ENCODE measurements at places on chromosomes 7 and 10.
A peak's percentile ranks its signal among the peaks of the same experiment; 100 is the strongest.

- no peak for ATAC-seq
Measured at GRCh38 chr7:35736725-35737124, 41.8 kb upstream of the HERPUD2 start.

DNA sequence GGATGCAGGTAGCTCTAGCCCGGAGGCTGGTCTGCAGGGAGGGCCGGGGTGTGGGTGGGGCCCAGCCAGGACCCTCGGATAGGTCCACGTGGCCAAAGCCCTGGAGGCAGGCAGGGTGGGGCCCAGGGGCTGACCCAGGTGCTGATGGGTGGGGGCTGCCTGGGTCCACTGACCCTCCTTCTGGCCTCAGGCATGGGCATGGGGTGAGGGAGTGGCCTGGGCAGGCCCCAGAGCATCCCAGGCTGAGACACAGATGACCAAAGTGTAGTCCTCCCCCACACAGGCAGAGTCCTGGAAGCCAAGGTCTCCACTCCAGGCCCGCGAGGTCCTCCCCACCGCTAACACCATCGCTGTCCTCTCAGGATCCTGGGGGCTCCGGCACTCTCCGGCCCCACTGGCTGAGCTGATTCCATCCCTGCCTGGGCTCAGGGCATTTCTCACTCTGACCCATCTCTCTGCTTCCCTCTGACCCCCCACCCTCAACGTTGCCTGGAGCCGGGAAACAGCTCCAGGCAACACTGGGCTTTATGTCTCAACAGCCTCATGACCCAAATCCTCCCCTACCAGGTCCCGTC lies 20.7 kb upstream of the PPP2R2D start:
- no peak for ATAC-seq

- ATAC-seq: peak; percentile 1
Measured at GRCh38 chr7:123533929-123534382, 439 bp downstream of the IQUB start.

GRCh38 chr7:138945154-138945553 lies 36.0 kb downstream of the KIAA1549 start:
- no peak for ATAC-seq

- ATAC-seq: no peak
Measured at GRCh38 chr10:27041196-27041595, 59.1 kb downstream of the ANKRD26 start.

DNA sequence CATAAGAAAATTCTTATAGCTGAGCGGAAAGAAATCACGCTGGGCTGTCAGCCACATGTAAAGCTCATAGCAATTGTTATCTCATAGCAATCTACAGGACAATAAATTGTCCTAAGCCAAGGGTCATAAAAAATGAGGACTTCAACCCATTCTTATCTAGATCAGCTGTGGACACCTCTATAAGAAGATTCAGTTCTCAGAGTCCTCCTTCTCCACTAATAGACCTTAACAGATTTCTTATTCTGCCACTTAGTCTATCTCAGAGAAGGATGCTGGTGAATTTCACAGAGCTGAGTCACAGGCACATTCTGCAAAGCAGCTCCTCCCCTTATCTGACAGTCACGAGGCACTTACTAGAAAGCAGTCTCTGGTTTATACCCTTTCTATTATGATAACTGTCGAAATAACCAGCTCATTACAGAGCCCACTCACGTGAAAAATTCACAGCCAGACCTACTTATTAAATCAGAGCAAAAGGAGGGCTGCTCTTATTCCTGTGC lies 185.3 kb upstream of the PCLO start:
- no peak for ATAC-seq

GRCh38 chr10:55063811-55064210 lies 262.8 kb upstream of the PCDH15 start:
- ATAC-seq: no peak

GRCh38 chr10:102648889-102649796 lies 4.9 kb downstream of the TRIM8 start:
- ATAC-seq: no peak

DNA sequence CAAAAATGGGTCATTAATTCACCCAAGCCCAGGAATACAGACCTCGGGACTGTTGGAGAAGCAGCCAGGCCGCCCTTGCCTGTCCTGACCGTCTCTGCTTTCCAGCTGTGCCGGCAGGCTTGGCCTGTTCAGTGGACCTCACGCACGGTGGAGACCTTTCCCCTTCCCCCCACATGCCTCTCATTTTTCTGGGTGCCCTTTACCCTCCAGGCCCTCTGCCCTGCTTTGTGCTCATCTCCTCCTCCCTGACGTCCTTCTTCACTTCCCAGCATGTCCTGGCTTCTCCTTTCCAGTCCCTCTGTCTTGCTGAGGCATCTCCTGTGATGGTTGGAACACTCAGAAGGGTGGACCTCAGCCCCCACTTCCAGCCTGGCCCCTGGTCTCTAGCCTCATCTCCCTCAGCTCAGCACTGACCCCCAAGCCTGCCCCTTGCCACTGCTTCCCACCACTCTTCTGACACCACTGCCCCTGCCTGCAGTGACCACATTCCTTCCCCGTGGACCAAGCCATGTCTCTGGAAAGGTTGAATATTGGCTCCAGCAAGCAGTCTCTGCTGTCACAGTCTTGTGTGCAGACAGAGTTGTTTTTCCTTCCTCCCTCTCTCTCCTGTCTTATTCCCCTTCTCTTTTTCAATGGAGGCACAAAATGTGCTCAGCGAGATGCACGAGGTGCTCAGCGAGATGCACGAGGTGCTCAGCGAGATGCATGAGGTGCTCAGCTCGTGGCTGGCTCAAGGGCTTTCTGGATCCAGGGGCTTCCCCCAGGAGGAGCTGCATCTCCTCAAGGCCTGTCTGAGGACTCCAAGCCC lies 14.9 kb downstream of the BAG3 start:
- no peak for ATAC-seq

- ATAC-seq: no peak
Measured at GRCh38 chr10:60114765-60115586, 208.6 kb upstream of the CCDC6 start.

DNA sequence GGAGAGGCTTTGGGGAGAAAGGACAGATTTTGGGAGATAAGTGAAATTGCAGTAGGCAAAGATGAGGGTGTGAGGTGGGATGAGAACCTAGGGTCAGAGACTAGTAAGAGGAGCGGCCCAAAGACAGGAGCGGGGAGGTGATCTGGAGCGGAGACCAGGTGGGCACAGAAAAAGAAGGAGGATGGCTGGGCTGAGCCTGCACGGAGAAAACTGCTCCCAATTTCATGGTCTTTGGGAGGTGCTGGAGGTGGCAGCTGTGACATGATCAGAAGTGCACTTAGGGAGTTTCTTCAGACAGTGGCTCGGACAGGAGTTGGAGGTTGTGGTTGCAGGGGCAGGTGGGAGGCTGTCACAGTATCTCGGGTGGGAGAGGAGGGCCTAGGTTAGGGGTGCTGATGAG lies 232.8 kb downstream of the SKAP2 start:
- no peak for ATAC-seq

DNA sequence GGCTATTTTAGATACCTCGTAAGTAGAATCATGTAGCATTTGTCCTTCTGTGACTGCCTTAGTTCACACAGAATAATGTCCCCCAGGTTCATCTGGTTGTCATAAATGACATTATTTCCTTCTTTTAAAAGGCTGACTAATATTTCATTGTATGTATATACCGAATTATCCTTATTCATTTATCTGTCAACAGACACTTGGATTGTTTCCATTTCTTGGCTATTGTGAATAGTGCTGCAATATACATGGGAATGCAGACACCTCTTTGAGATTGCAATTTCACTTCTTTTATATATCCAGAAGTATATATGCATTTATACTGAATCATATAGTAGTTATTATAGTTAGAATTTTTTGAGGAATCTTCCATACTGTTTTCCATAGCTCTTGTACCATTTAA lies 24.1 kb upstream of the HYAL4 start:
- no peak for ATAC-seq

DNA sequence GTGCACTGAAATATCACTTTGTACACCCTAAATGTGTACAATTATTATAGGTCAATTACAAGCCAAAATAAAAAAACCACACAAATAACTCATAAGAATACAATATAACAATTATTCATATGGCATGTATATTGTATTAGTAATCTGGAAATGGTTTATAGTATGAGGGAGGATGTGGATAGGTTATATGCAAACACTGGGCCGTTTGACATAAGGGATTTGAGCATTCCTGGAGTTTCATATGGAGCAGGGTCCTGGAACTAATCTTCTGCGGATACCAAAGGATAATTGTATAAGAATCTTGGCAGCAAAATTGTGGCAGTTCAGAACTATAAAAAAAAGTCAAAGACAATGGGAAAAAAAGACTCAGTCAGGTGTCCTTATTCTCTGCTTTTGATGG lies 619.4 kb downstream of the CNTNAP2 start:
- ATAC-seq: no peak

DNA sequence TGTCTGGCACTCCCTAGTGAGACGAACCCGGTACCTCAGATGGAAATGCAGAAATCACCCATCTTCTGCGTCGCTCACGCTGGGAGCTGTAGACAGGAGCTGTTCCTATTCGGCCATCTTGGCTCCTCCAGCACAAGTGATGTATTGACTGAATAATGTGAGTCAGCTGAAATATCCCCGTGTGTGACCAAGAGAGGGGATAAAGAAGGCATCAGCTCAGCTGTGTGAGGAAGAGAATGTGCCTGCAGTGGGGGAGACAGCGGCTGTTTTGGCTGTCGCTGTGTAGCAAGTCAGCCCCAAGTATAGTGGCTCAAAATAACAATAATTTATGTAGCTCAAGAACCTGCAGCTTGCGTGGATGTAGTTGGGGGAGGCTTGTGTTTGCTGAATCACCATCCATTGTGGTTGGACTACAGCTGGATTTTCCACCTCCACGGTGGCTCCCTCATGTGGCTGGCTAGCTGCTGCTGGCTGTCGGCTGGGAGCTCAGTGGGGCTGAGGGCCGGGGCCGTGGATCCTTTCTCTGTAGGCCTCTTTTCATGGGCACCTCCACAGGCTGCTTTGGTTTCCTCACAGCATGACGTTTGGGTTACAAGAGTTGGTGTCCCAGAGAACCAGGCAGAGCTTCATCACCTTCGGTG lies 434.5 kb downstream of the CCSER2 start:
- ATAC-seq: no peak

GRCh38 chr7:54843841-54844355 lies 84.9 kb upstream of the SEC61G start:
- no peak for ATAC-seq

GRCh38 chr10:80518807-80519360 lies 18.8 kb upstream of the SH2D4B start:
- no peak for ATAC-seq

- ATAC-seq: no peak
Measured at GRCh38 chr7:94450044-94450697, 55.5 kb downstream of the COL1A2 start.

GRCh38 chr7:40133561-40134427 lies 628 bp downstream of the MPLKIP start:
- ATAC-seq: peak; percentile 69

DNA sequence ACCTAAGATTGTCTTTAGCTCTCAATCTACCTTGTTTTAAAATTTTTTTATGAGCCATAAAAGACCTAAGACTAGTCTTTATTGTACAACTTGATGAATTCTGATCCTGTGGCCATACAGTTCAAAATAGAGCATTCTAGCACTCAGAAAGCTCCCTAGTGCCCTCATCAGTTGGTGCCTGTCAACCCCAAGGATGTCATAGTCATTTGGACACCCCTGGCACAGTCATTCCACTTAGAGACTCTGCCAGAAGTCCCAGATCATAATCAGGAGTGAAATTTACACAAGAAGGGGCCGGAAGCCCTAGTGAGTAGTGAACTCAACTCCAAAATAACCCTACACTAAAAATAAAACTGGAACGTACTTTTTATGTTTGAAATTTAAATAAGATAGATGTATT lies 80.0 kb upstream of the INSIG1 start:
- peak; percentile 90 for ATAC-seq

DNA sequence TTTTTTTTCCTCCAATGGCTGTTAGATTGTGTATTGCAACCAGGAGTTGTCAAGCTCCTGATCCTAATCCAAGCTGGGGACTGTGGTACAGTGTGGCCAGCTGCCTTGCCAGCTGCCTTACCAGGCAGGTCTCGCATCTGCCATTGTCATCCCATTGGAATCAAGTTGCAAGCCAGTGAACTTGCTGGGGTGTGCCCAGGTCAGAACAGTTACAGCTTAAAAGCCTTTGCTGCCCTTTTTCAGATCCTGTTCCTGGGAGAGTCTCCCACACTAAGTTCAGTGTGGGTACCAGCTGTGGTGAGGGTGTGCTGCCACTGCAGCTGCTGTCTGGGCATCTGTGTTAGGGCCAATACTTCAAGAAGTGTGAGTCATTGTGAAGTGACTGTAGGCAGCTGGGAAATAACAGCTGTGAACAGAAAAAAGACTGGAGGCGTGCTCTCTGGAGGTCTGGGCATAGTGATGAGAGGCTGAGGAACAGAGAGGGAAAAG lies 72.8 kb downstream of the CCNY start:
- peak; percentile 80 for ATAC-seq

- ATAC-seq: no peak
Measured at GRCh38 chr7:26858735-26859134, 5.7 kb downstream of the SKAP2 start.

- no peak for ATAC-seq
Measured at GRCh38 chr10:34403512-34403911, 411.6 kb downstream of the PARD3 start.

DNA sequence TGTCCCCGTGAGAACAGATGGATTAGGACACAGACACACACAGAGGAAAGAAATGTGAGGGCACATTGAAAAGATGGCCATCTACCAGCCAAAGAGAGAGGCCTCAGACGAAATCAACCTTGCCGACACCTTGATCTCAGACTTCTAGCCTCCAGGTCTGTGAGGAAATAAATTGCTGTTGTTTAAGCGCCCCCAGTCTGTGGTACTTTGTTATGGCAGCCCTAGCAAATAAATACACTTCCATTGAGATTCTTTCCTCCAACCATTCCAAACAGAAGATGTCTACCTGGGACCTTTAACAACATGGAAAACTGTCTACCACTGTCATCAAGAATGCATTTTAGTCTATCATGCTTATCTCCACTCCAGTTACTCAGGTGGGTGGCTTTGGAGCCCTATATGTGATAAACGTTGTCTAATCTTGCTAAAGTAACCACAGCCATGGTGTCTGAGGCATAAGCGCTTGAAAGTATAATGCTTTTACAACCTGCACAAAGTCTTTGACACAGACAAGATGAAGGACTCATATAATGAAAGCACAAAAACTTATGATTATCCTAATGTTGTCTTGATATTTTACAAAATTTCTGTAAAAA lies 244.3 kb downstream of the MTERF1 start:
- no peak for ATAC-seq

GRCh38 chr7:78141522-78142281 lies 343.1 kb downstream of the PHTF2 start:
- ATAC-seq: no peak

GRCh38 chr7:34758111-34758601 lies 100.1 kb downstream of the NPSR1 start:
- no peak for ATAC-seq

Measured in activated T-helper 17 cell treated with anti-CD3 and anti-CD28 coated beads, Interleukin-2, amount 50 U/mL, for 72 hours (primary cell).